HuH-7 (cell line): ENCODE measurements at places on chromosomes 5 and 9.

- no peak for DNase-seq
Measured at GRCh38 chr5:134048864-134049263, 44.1 kb upstream of the VDAC1 start.

DNA sequence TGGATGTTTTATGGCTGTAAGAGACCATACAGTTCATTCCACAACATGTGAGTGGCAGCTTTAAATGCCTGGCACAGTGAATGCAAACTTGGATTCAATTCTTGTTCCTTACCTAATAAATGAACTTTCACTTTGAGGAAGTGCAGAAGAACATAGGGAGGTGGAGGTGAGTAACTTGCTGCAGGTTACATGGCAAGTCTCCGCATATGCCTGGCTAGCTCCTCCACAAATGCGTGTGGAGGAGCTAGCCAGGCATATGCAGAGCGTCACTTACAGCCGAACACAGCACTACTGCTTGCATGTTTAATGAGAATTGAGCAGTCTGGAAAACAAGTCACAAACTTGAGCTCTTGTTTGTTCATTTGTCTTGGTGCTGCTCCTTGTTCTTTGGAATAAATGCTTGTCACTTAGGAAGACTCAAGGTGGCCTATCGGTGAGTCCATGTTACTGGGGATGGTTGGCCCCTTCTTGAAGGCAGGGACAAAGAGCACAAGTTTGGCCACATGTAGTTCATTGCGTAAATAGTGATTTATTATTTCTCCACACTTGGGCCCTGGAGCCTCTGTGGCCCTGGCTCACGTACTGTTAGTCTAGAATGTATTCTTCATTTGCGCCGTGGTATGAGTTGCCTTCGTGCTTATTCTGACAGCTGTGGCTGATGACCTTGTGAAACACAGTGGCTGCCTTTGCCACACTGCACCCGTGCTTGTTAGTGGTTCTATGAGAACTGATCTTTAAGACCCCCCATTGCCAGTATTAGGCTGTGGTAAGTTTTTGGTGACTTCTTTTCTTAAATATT, 3.1 kb downstream of the ISOC1 start:
- DNase-seq: no peak

- DNase-seq: no peak
Measured at GRCh38 chr9:93668261-93668871, 92.0 kb downstream of the PHF2 start.

DNA sequence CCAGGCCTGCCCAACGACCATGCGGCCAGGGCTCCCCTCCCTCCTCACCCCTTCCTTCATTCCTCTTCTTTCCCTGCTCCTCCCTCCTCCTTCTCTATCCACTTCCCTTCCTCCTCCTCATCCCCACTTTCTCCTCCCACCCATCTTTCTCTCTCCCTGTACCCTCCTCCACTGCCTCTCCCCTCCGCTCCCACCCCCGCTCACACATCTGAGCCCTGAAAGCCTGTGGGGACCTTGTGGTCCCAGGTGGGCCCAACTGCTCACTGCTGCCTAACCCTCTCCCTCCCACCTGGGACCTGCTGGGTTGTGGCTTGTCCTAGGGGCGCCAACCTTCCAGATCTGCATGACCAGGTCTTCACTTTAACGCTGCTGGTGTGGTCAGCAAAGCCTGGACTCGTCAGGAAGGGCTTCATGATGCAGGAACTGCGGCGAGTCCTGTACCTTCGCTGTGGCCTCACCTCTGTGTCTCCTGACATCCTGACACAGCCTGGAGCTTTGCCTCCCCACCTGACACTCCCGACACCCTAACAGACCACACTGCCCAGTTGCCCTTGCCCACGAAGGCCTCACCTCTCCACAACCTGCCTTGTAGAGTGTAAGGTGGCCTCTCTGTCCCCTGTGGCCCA, 34.6 kb downstream of the C5orf15 start:
- DNase-seq: no peak

- DNase-seq: no peak
Measured at GRCh38 chr5:177310757-177311391, 824 bp downstream of the MXD3 start.

DNA sequence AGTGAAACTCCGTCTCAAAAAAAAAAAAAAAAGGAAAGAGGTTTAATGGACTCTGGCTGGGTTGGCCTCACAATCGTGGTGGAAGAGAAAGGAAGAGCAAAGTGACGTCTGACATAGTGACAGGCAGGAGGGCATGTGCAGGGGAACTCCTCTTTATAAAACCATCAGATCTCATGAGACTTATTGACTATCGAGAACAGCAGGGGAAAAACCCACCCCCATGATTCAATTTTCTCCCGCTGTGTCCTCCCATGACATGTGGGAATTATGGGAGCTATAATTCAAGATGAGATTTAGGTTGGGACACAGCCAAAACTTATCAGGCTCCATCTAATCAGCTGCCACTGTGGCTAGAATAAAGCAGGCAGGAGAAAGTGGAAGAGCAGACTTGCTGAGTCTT, 610.4 kb upstream of the NUDT12 start:
- DNase-seq: no peak

- no peak for DNase-seq
Measured at GRCh38 chr9:133998915-133999595, 6.9 kb upstream of the VAV2 start.

- DNase-seq: peak; percentile 13
Measured at GRCh38 chr5:145237843-145238242, 597.3 kb downstream of the PRELID2 start.

- no peak for DNase-seq
Measured at GRCh38 chr9:4098031-4098430, 201.8 kb downstream of the GLIS3 start.

- DNase-seq: no peak
Measured at GRCh38 chr9:91923145-91923544, 26.9 kb downstream of the ROR2 start.

GRCh38 chr5:160171666-160172065, 52.4 kb upstream of the PWWP2A start:
- DNase-seq: no peak

DNA sequence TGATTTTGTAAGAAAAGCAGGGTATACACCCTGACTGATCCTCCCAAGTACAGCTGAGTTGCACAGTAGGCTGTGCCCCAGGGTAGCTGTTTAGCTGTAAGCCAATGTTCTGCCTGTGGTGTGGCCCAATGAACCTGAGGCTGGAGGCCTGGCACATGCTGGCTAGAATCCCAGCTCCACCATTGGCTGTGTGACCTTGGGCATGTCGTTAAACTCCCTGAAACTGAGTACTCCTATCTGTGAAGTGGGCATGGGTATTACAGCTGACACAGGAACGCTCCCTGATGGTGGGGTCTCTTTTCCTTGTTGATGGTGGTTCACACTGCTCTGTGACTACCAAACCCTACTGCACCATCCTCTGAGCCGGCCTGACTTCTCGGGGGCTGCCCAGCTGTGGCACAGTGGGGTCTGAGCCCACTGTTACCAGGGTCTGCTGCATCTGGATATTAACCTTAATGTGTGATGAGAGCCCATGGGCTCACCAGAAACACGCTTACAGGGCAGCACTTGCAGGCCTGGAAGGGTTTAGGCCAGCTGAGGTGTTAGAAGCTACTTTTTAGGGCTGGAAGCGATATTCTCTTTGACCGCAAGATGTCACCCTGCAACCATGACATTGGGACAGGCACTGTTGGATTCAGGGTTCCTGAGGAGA, 7.0 kb upstream of the GADD45G start:
- peak; percentile 44 for DNase-seq

GRCh38 chr9:99752417-99753109, 69.1 kb upstream of the NR4A3 start:
- no peak for DNase-seq

- DNase-seq: no peak
Measured at GRCh38 chr5:89342106-89342876, 459.3 kb upstream of the MEF2C start.

DNA sequence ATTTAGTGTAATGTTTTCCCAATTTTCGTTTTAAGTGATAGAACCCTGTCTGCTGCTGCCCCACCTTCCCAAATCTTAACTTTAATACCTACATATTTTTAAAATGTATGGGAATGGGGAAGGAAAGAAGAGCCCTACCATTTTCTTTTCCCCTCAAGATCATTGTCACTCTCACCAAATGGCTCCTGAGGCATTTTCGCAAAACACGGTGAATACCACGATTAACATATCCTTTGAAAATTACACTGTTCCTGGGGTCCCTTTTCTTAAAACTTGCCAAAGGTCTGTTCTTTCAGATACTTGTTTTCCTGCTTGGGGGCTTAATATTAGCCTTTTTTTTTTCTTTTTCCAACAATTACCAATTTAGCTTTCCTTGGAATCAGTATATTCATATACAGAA, 36.1 kb downstream of the CERT1 start:
- DNase-seq: no peak

DNA sequence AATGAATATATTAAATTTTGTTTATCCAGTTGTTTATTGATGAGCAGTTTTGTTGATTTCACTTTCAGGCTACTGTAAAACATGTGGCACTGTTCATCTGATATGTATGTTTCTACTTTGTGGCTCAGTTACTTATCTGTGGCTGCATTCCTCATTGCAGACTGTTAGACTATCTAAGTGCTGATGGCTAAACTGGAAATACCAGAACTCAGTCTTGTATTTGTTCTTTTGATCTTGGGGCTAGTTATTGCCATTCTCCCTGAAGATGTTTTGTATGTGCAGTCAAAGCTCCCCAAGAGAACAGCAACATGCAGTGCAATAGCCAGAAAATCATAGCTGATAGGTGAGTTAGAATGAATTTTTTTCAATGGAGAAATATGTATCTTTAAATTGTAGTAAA, 162.2 kb downstream of the GADD45G start:
- no peak for DNase-seq

- no peak for DNase-seq
Measured at GRCh38 chr9:112664531-112664930, 53.4 kb downstream of the INIP start.

DNA sequence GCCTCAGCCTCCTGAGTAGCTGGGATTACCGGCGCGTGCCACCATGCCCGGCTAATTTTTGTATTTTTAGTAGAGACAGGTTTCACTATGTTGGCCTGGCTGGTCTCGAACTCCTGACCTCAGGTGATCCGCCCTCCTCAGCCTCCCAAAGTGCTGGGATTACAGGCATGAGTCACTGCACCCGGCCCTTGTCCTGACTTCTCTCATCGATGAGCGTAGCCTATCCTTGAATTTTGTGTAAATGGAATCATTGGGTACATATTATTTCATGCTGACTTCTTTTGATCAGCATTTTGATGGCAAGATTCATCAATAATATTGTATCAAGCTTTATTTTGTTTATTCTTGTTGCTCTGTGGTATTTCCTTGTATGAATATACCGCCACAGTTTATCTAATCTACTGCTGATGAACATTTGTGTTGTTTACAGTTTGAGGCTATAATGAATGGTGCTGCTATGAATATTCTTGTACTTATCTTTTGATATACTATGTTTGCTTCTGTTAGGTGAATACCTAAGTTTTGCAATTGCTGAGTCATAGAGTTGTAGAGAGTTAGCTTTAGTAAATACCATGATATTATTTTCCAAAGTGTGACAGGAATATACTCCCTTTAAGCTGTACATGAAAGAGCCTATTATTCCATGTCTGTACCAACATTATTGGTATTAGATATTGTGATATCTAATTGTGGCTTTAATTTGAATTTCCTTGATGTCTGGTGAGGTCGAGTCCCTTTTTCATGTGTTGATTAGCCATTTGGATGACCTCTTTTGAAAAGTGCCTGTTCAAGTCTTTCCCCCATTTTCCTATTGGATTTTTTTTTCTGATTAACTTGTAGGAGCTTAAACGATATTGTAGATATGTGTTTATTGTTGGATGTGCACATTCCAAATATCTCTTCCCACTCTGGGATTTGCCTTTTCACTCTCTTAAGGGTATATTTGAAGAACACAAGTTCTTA, 107.5 kb downstream of the RGS3 start:
- no peak for DNase-seq

DNA sequence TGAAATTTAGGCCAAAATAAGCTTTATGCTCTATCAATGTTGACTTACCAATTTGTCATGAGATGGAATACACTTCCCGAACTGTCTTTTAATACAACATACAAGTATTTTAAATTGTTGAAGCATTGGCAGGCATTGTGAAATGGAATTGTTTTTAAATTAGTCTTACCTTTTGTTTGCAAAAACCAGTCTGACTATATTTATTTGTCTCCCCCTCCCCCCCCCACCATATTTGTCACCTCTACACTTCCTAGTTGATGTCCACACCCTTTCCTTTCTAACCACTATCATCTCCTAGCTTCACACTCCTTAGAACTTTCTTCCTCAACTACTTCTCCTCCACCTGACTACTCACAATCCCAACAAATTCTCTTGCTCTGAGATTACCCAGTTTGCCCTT, 40.9 kb downstream of the FAF2 start:
- DNase-seq: no peak

DNA sequence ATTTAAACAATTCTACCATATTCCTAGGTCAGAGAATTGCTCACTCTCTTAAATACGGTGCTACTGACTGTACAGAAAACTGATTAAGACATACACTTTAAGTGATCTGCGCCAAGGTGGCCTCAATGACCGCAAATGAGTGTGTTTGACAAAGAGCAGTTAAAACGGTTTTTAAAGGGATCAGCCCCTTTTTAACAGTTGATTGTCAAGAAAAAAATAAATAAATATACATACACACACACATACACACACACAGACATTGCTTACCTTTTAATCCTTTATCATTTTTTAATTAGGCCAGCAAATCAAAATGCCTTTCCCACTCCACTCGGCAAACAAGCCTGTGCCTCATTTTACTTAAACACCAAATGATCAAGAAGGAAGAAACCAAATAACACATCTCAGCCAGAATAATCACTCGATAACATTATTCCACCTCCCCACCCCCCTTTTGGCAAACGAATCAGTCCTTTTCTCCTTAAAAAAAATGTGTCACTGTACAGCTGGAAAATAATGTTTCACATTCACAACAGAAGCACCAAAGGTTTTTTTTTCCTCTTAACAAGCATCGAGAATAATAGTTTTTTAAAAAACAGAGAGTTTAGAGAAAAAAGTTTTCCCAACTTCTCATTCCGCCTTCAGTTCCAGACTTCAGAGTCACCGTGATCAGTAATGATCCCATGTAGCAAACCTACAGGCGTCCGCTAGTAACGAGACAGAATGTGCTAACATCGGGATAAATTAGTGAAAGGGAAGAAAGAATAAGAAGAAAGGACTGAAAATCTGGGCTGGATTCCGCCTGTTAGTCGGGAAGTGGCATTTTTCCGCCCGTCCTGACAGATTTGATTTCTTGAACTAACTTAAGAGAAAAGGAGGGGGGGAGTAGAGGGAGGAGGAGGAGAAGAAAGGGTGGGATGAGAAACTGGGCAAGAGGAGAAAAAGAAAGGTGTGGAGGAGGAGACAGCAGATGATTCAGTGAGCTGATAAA, at the start of gene ZNF608:
Gene ZNF608, minus strand, starts transcription at position 712 of the 988 bp plus-strand sequence. CDS start 1,650 bp downstream, outside the sequence.
- DNase-seq: no peak

GRCh38 chr9:33780276-33780675, 15.1 kb upstream of the PRSS3 start:
- DNase-seq: no peak

DNA sequence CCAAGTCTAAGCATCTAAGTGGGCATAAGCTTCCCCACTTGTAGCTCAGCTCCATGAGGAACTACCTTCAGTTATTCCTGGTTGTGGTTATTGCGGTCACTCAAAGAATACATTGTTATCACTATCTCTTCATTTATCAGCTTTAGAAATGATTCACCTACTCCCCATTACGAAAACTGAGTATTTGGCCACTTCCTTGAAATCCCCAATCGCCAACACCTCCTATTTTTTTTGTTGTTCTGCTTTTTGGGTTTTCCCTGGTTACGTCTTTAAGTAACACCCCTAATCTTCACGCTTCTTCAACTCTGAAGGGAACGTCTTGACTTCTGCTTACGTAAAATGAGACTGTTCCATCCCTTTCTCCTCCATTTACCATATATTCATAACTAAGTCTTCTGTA, 20.7 kb downstream of the MAPK9 start:
- DNase-seq: no peak
